ENCODE measurements at places on chromosomes 3 and 15. TPM values are rescaled to one million over a fixed set of nuclear protein-coding genes. Genes with fewer than 3 reads are reported as not detected.

DNA sequence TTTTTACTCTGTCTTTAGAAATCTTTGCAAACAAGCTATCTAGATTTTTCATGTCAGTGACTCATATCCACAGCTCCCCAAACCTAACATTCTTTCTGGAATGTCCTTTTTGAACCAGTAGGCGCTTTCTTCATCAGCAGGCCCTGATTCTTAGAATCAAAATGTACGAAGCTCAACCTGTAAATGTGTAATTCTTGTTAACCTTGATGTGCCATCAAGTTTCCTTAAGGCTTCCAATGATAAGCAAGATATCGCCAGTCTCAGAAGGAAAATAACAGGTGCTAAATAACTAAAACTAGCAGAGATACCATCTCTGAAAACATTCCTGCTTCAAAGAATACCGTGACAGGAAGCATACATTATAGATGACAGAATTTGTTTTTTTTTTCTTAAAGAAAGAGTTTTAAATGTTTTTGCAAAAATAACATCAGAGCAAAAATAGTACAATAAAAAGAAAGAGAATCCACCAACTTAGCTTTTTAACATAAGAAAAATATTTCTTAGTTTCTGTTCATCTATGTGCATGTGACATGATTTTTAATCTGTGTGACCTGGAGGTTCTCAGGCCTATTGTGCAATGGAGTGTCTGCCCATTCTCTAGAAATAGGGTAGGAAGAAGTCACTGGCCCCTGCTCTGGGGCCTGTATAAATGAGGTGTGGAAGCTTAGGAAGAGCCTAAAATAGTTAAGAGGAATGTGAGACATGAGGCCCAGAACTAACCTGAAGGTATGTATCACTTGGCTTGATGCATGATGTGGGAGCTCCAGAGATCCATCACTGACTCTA, 14.7 kb upstream of the SECISBP2L start:
- DNase-seq, result no peak
- peaks cover 4% of the 10 kb centered on the region for H3K27me3 ChIP-seq
- H3K4me3 ChIP-seq, result peak overlapping the region; percentile 3
- H3K27ac ChIP-seq, result no peak overlapping the region
- no peaks in the 10 kb centered on the region for H3K36me3 ChIP-seq

GRCh38 chr15:73809728-73810501, 56.8 kb upstream of the INSYN1 start:
- no peaks in the 10 kb centered on the region for H3K36me3 ChIP-seq
- H3K4me3 ChIP-seq, result no peak overlapping the region
- H3K4me1 ChIP-seq, result no peaks in the 10 kb centered on the region
- H3K27me3 ChIP-seq, result peaks cover 24% of the 10 kb centered on the region
- no peak overlapping the region for H3K27ac ChIP-seq

- no peak for DNase-seq
- peaks cover 12% of the 10 kb centered on the region for H3K4me1 ChIP-seq
- H3K27me3 ChIP-seq, result no peaks in the 10 kb centered on the region
- peaks cover 2% of the 10 kb centered on the region for H3K36me3 ChIP-seq
- H3K4me3 ChIP-seq, result no peak overlapping the region
These were observed 46.9 kb downstream of the SFMBT1 start for GRCh38 chr3:52998771-52999513.

The TRIM59 gene
- total RNA-seq, result 15.2 TPM

The ZDHHC23 gene
- 8.3 TPM for total RNA-seq

- H3K27ac ChIP-seq, result no peak overlapping the region
- H3K4me3 ChIP-seq, result no peak overlapping the region
- DNase-seq, result no peak
- no peaks in the 10 kb centered on the region for H3K27me3 ChIP-seq
- no peaks in the 10 kb centered on the region for H3K4me1 ChIP-seq
These were observed 221.9 kb downstream of the LRRN1 start for GRCh38 chr3:4021162-4021561.

DNA sequence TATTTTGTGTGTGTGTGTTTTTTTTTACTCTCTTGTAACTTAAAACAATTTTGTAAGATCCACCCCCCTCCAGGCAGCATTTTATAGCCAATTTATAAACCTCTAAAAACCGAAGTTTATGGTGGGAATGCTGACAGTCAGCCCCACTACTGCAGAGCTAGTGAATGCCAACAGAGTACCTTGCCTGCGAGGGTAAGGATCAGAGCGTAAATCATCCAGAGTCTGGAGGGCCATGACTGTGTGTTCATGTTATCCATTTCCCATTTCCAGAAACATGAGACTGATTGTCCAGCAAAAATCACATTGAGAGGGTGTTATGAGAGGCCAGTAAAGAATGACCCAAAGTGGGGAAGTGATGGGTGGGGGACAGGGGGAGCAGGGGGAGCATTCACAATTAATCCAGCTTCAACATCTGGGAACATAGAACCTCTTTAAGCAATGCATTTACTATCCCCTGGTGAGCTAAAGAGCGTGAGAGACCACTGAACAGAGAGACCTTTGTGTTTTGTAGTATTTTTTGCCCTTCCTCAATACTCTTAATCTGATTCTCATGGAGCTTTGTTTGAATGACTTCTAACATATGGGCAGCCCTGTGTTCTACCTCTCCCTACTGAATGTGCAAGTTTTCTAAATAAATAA, 464.5 kb downstream of the RBMS3 start:
- no peaks in the 10 kb centered on the region for H3K36me3 ChIP-seq
- H3K27ac ChIP-seq, result no peak overlapping the region
- DNase-seq, result no peak
- no peaks in the 10 kb centered on the region for H3K4me1 ChIP-seq

DNA sequence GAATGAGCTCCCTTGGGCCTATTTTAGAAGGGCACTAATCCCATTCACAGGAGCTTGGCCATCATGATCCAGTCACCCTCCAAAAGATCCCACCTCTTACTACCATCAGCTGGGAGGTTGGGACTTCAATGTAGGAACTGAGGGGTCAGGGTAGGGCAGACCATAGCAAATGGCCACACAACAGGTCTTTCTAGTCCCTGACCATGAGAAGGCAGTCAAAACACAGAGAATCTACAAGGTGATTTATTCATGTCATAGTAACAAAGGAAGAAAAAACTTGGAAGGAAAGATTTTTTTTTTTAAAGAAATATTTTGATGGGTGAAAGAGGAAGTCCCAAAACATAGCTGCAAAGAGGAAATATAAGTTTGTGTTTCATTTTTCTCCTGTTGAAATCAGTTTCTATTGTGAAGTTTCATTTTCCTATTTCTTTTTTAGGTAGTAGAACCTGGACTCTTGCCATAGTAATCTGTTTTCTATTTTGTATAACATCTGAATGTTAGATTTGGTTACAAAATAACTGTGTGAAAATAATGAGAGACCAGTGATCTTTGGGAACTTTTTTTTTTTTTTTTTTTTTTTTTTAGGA, 23.5 kb upstream of the TNFSF10 start:
- DNase-seq, result no peak
- H3K36me3 ChIP-seq, result no peaks in the 10 kb centered on the region
- peaks cover 10% of the 10 kb centered on the region for H3K4me1 ChIP-seq
- H3K27ac ChIP-seq, result peak overlapping the region; percentile 86
- H3K4me3 ChIP-seq, result no peak overlapping the region
- no peaks in the 10 kb centered on the region for H3K27me3 ChIP-seq

- H3K36me3 ChIP-seq, result peaks cover 3% of the 10 kb centered on the region
- H3K4me3 ChIP-seq, result no peak overlapping the region
- peaks cover 18% of the 10 kb centered on the region for H3K27me3 ChIP-seq
- no peaks in the 10 kb centered on the region for H3K4me1 ChIP-seq
- DNase-seq, result no peak
These were observed 509.0 kb upstream of the NECTIN3 start for GRCh38 chr3:110562621-110563020.

The SPG21 gene
- total RNA-seq, result 42.4 TPM

The FRG2C gene
- total RNA-seq, result not detected

DNA sequence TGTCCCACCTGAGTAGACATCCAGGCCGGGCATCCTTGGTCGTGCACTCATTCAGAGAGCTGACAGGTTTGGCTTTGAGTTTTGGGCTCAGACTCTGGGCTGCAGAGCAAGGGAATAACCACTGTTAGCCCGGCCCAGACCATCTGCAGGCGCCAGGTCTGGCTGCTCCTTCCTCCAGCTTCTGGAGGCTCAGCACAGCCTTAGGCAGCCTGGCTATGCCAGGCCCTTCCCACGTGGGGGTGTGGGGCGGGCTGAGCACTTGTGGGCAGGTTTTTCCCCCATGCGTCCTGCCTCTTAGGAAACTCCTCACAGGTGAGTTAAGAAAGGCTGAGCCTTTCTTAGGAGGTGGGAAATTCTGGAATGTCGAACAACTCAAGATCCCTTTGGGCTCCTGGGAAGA, 11.2 kb downstream of the PLA2G4B start:
- H3K27ac ChIP-seq, result no peak overlapping the region
- peaks cover 5% of the 10 kb centered on the region for H3K36me3 ChIP-seq
- peaks cover 6% of the 10 kb centered on the region for H3K4me1 ChIP-seq
- H3K27me3 ChIP-seq, result no peaks in the 10 kb centered on the region
- DNase-seq, result no peak
- no peak overlapping the region for H3K4me3 ChIP-seq

The DENND6A gene
- 38.9 TPM for total RNA-seq

The CACNA2D2 gene
- total RNA-seq, result 3.5 TPM

DNA sequence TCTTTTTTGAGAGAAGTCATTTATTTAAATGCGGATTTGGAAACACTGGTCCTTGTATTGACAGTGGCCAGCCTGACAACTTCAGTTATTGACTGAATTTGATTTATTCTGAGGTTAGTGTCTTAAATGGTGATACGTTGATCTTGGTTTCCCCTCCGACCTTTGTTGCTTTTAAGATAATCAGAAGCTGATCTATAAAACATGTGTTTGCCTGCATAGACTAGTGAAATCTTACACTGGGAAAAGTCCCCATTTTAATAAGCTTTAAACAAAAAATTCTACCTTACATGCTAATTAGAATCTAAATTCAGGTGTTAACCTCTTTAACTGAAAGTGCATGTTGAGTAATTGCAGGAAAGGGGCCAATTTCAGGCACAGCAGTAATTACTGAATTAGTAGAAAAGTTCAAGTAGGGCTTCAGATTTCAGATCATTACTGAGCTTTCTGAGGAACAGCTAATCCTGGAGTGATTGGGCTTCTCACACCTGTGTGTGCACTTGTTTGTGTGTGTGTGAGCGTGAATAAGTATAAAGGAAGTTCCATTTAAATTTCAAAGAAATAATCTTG, 221.4 kb downstream of the SOX2 start:
- no peaks in the 10 kb centered on the region for H3K4me1 ChIP-seq
- no peak for DNase-seq
- no peaks in the 10 kb centered on the region for H3K36me3 ChIP-seq
- no peak overlapping the region for H3K27ac ChIP-seq
- H3K27me3 ChIP-seq, result no peaks in the 10 kb centered on the region

The RAB27A gene
- 27.1 TPM for total RNA-seq

GRCh38 chr3:162670181-162670580, 1173.6 kb downstream of the OTOL1 start:
- H3K27me3 ChIP-seq, result no peaks in the 10 kb centered on the region
- H3K27ac ChIP-seq, result no peak overlapping the region
- H3K36me3 ChIP-seq, result no peaks in the 10 kb centered on the region

The RHOA gene
- 317 TPM for total RNA-seq

DNA sequence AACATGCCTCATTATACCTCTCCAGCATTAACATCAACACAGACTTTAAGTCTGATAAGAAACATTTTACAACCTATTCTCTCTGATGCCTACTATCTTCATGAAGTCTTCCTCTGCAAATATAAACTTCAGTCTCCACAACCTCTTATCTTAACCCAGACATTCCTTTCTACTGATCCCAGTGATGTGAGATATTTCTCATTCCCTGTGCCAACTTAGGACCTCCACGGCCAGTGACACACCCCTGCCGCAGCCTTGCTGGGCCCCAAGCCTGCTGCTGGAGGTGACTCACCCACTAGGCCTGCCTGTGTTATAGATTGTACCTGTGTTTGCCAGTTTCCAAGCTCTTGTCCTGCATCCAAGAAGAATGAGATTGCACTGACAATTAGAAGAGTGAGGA, 734.5 kb upstream of the CADM2 start:
- no peak overlapping the region for H3K4me3 ChIP-seq
- no peaks in the 10 kb centered on the region for H3K4me1 ChIP-seq
- H3K36me3 ChIP-seq, result no peaks in the 10 kb centered on the region

DNA sequence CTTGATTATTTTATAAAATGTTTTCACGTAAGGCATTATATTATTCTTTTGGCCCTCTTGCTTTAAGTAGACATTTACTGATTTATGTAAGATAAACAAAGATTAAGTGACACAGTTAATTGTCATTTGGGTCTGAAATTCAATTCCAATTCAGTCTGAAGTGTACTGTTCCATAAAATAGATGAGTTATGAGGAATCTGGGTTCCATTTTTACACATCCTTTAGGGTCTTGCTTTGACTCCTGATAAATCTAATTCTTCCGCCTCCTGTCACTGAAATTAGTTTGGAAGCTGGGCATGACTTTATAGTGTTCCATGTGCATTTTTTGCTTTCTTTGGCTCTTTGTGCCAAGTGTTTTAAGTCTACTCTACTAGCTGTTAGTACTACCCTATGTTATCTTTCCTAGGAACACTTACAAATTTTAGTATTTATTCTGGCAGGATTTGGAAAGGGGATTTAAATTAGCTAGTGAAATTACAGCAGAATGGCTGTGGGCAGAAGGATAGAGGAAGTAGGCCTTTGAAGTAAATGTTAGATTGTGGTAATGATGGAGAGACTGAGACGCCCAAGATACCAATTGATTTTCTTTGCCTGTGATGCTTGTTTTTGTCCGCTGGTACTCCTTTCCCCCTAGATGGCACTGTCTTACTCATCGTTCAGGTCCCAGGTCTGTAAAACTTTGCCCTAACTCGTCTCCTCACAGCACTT, 14.3 kb downstream of the ARL8B start:
- no peak overlapping the region for H3K4me3 ChIP-seq
- no peaks in the 10 kb centered on the region for H3K27me3 ChIP-seq
- DNase-seq, result no peak

- H3K4me3 ChIP-seq, result no peak overlapping the region
- H3K27me3 ChIP-seq, result no peaks in the 10 kb centered on the region
- no peak overlapping the region for H3K27ac ChIP-seq
- peaks cover 4% of the 10 kb centered on the region for H3K36me3 ChIP-seq
- H3K4me1 ChIP-seq, result peaks cover 2% of the 10 kb centered on the region
These were observed 79.6 kb downstream of the MAP2K5 start for GRCh38 chr15:67622110-67622509.

- H3K27ac ChIP-seq, result no peak overlapping the region
- H3K4me1 ChIP-seq, result peaks cover 5% of the 10 kb centered on the region
- no peak for DNase-seq
- H3K27me3 ChIP-seq, result peaks cover 31% of the 10 kb centered on the region
- H3K36me3 ChIP-seq, result peaks cover 2% of the 10 kb centered on the region
These were observed 58.7 kb upstream of the MEF2A start for GRCh38 chr15:99507016-99507503.

GRCh38 chr3:11475324-11475723, 168.4 kb downstream of the VGLL4 start:
- no peaks in the 10 kb centered on the region for H3K27me3 ChIP-seq
- H3K4me3 ChIP-seq, result no peak overlapping the region
- no peaks in the 10 kb centered on the region for H3K4me1 ChIP-seq
- no peak overlapping the region for H3K27ac ChIP-seq
- no peak for DNase-seq

The CHRNA7 gene
- total RNA-seq, result 0.23 TPM

GRCh38 chr3:53217175-53217574, 38.6 kb downstream of the TKT start:
- peaks cover 3% of the 10 kb centered on the region for H3K4me1 ChIP-seq
- no peak for DNase-seq
- no peaks in the 10 kb centered on the region for H3K36me3 ChIP-seq
- H3K27ac ChIP-seq, result no peak overlapping the region
- H3K27me3 ChIP-seq, result no peaks in the 10 kb centered on the region
